ENCODE measurements at places on chromosomes 2 and 18. TPM values are rescaled to one million over a fixed set of nuclear protein-coding genes. Genes with fewer than 3 reads are reported as not detected.

GRCh38 chr2:39228413-39229209 is 15.2 kb downstream of the CDKL4 start:
- H3K36me3 ChIP-seq = no peaks in the 10 kb centered on the region
- no peak overlapping the region for H3K4me3 ChIP-seq
- H3K27ac ChIP-seq = no peak overlapping the region
- no peak for DNase-seq
- H3K4me1 ChIP-seq = peaks cover 3% of the 10 kb centered on the region
- H3K27me3 ChIP-seq = no peaks in the 10 kb centered on the region

GRCh38 chr2:203225423-203226039 is 13.3 kb upstream of the CYP20A1 start:
- no peaks in the 10 kb centered on the region for H3K36me3 ChIP-seq
- H3K27me3 ChIP-seq = no peaks in the 10 kb centered on the region
- H3K4me3 ChIP-seq = no peak overlapping the region
- H3K27ac ChIP-seq = no peak overlapping the region

- no peak for DNase-seq
- no peaks in the 10 kb centered on the region for H3K4me1 ChIP-seq
- no peak overlapping the region for H3K27ac ChIP-seq
Observed at GRCh38 chr18:34491719-34492118, 218.4 kb upstream of the DTNA start.

GRCh38 chr2:47064106-47064505 is 91.0 kb downstream of the STPG4 start:
- DNase-seq = no peak
- no peaks in the 10 kb centered on the region for H3K4me1 ChIP-seq
- H3K36me3 ChIP-seq = peaks cover 14% of the 10 kb centered on the region
- no peak overlapping the region for H3K4me3 ChIP-seq
- no peak overlapping the region for H3K27ac ChIP-seq

- no peak for DNase-seq
- H3K36me3 ChIP-seq = peaks cover 23% of the 10 kb centered on the region
- H3K4me1 ChIP-seq = peaks cover 16% of the 10 kb centered on the region
- H3K4me3 ChIP-seq = no peak overlapping the region
- H3K27ac ChIP-seq = peak overlapping the region; percentile 61
Observed at GRCh38 chr2:60796573-60797509, 40.8 kb downstream of the PAPOLG start.

- peaks cover 52% of the 10 kb centered on the region for H3K4me1 ChIP-seq
- peak overlapping the region; percentile 77 for H3K27ac ChIP-seq
- peak overlapping the region; percentile 51 for H3K4me3 ChIP-seq
- DNase-seq = no peak
Observed at GRCh38 chr2:227461811-227462461, 10.0 kb upstream of the AGFG1 start.

DNA sequence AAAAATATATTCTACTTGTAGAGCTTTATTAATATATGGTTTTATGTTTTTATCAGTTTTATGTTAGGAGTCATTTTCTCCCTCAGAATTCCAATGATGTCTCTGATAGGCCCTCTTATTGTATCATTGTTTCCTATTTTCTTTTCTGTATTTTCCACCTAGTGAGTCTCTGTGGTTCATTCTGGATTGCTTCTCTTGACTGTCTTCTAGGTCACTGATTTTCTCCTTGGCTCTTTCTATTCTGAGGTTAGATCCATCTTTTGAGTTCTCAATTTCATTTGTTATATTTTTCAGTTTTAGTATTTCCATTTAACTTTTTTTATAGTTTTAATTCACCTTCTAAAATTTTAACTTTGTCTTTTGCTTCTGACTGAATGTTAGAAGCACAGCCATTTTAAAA is 37.6 kb downstream of the EIF5B start:
- no peaks in the 10 kb centered on the region for H3K27me3 ChIP-seq
- H3K4me3 ChIP-seq = no peak overlapping the region
- no peak for DNase-seq
- 0 out of 2 replicates have a peak, but pooled peaks cover 4% of the 10 kb centered on the region for H3K4me1 ChIP-seq

DNA sequence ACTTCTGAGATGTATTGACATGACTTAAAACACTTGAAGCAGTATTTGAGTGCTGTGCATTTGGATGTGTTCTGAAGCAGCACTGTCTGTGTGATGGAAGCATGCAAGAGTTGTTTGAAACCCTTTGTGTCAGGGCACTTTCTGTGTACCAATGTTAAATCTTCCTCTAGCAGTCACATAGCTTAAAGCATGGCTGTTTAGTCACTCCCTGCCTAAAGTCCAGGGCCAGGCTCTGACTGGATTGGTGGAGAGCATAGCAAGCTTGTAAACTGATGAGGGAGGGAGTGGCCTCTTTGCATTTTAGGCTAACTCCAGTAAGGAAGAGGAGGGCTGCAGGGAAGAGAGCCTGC is 73.5 kb downstream of the MYO1B start:
- no peaks in the 10 kb centered on the region for H3K36me3 ChIP-seq
- H3K4me3 ChIP-seq = no peak overlapping the region
- no peak for DNase-seq
- no peak overlapping the region for H3K27ac ChIP-seq
- H3K27me3 ChIP-seq = 0 out of 2 replicates have a peak, but pooled peaks cover 6% of the 10 kb centered on the region

DNA sequence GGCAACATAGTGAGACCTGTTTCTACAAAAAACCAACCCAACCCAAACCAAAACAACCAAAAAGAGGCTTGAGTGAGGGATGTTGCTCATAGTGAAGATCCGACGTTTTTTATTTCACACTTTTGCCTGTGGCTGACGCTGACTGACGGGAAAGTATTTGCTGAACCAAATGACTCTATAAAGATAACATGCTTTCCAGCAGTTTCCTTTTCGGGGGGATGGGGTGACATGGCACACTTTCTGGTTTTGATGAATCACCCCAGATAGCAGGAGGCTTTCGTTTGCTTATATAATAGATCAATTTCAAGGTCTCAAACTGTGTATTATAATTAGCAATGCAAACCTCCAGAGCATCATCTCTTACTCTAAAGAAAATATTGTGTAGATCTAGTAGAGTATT is 150.8 kb downstream of the AQP4 start:
- no peak for DNase-seq
- H3K36me3 ChIP-seq = no peaks in the 10 kb centered on the region
- no peak overlapping the region for H3K27ac ChIP-seq
- H3K4me1 ChIP-seq = peaks cover 4% of the 10 kb centered on the region
- no peaks in the 10 kb centered on the region for H3K27me3 ChIP-seq

DNA sequence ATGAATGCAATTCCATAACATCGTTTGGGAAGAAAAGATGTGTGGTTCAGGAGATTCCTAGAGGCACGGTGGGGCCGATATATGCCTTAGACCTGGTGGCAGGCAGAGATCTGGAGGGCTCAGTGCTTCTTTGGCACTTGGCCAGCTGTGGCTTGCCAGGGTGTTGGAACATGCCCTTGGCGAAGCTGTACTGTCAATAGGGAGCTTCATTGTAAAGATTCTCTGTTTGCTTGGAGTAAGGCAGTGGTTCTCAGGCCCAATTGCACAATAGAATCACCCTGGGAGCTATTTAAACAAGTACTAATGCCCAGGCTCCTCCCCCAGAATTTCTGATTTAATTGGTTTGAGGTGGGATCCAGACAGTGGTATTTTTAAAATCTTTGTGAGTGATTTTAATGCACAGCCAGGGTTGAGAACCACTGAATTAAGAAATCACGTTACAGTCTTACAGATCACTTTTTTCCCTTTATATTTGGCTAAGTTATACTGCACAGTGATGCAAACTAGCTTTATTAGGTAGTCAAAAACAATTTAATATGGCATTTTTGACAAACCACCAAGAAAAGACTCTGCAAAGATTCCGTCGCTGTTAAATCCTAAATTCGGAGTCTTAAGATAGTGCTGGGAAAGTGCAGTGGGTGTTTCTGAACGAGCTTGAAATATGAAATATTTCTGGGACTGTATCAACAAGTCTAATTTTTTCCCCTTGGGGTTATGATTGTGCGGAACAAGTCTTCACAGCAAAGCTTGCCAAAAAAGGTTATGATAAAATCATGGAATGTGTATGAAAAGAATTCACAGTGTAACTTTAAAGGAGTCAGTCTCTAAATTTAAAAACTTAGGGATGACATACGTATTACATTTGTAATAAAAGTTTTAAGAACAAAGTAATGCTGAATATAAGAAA is 78.0 kb downstream of the CRIM1 start:
- no peaks in the 10 kb centered on the region for H3K4me1 ChIP-seq
- H3K27me3 ChIP-seq = no peaks in the 10 kb centered on the region
- no peaks in the 10 kb centered on the region for H3K36me3 ChIP-seq
- no peak overlapping the region for H3K4me3 ChIP-seq
- no peak overlapping the region for H3K27ac ChIP-seq

- peak overlapping the region; percentile 75 for H3K27ac ChIP-seq
- H3K4me3 ChIP-seq = peak overlapping the region; percentile 94
- no peak for DNase-seq
- no peaks in the 10 kb centered on the region for H3K27me3 ChIP-seq
Observed at GRCh38 chr2:55418512-55419232, 984 bp downstream of the CCDC88A start.

GRCh38 chr2:202109737-202110184 is 36.7 kb downstream of the KIAA2012 start:
- H3K4me1 ChIP-seq = no peaks in the 10 kb centered on the region
- DNase-seq = no peak
- H3K4me3 ChIP-seq = no peak overlapping the region
- peaks cover 2% of the 10 kb centered on the region for H3K27me3 ChIP-seq
- no peak overlapping the region for H3K27ac ChIP-seq
- H3K36me3 ChIP-seq = no peaks in the 10 kb centered on the region

DNA sequence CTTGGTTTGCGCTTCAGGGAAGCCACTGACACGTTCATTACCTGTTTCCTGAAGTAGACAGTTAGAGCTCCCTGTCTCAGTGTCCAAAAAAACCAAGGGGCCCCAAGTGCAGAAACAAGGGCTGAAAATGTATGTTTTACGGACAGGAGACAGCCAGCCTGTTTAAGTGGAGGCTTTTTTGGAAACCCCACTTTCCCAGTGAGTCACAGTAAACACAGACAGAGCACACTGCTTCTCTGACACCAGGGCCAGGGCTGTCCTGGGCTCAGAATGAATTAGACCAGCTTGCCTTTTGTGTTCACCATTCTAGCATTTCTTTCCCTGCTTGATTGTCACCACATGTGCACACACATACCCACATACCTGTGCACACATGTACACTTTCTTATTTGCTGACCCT is 128.6 kb downstream of the SH3RF3 start:
- H3K4me3 ChIP-seq = no peak overlapping the region
- H3K4me1 ChIP-seq = peaks cover 29% of the 10 kb centered on the region
- no peak for DNase-seq
- H3K36me3 ChIP-seq = no peaks in the 10 kb centered on the region

DNA sequence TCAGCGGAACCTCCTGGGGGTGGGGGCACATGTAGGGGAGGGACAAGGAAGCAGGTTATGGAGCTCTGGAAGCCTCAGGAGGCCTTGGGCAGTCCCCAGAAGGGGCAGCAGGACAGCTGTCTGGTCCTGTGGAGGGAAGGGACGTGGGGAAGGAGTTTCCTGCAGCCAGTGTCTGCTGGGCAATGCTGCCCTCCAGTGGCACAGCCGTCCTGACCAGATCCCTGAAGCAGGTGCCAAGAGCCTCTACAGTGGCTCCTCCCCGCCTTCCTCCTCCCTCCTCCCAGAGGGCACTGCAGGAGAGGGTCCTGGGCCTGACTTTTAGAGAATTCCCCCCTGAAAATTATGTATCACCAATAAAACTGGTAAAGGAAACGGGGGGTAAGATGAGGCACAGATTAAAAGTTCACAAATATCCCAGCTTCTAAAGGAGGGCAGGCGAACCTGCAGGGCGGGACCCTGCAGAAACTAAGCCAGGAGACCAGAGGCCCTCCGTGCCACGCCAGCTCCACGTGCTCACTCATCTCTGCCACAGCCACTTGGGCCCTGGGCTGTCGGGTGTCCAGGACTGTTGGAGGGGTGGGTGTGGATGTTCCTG is 258.5 kb downstream of the TWIST2 start:
- no peak overlapping the region for H3K27ac ChIP-seq
- no peaks in the 10 kb centered on the region for H3K27me3 ChIP-seq
- no peak for DNase-seq
- H3K4me3 ChIP-seq = no peak overlapping the region
- no peaks in the 10 kb centered on the region for H3K4me1 ChIP-seq

DNA sequence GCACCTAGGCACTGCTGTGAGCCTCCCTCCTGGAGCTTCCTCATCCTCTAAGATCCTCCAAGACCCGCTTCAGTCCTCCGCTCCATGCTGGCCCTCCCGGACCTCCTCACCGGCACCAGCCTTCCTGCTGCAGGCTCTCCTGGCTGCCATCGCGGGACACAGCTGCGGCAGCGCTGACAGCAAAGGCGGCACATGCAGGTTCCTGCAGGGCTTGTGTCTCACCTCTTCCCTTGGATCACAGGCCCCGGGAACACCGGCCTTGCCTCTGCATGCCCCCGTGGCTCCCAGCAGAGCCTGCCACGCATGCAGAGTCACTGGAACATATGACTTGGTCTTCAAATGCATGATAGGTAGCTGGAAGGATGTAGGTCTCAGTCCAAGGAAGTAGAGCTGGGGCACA is 67.2 kb downstream of the PTGR3 start:
- H3K4me3 ChIP-seq = no peak overlapping the region
- 0 out of 2 replicates have a peak, but pooled peaks cover 2% of the 10 kb centered on the region for H3K27me3 ChIP-seq
- H3K4me1 ChIP-seq = no peaks in the 10 kb centered on the region
- no peaks in the 10 kb centered on the region for H3K36me3 ChIP-seq
- DNase-seq = no peak

The CAPN14 gene
- polyA plus RNA-seq = 0.36 TPM

The BMPR2 gene
- 7.1 TPM for polyA plus RNA-seq

The ICOS gene
- polyA plus RNA-seq = 0.47 TPM
